IMR-90 (cell line): ENCODE measurements at places on chromosomes 6 and 20. TPM values are rescaled to one million over a fixed set of nuclear protein-coding genes. Genes with fewer than 3 reads are reported as not detected.

DNA sequence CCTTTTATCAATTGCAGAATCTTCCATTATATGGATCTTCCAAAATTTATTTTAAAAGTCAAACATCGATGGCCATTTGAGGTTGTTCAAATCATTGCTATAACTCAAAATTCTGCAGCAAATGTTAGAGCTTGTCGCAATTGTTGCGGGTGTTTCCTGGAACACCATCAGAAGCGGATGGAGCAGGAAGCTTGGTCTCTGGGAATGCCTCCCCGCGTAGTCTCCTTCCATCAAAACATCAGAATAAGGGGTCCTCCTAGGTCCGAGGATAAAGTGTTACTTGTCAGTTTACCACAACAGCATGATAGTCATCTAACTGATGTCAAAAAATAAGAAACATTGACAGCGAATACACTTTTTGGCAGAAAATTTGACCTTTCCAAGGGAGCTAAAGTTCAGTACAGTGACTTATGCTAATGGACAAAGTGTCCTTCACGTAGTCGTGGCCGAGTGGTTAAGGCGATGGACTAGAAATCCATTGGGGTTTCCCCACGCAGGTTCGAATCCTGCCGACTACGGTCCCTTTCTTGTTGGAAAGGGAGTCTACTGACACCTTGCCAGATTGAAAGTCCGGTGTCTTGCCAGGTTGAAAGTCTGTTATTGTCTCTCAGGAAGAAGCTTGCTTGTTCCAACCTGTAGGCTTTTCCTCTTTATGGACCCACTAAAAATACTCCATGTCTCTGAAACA, 59.0 kb upstream of the ZNF184 start:
- no peak for DNase-seq

DNA sequence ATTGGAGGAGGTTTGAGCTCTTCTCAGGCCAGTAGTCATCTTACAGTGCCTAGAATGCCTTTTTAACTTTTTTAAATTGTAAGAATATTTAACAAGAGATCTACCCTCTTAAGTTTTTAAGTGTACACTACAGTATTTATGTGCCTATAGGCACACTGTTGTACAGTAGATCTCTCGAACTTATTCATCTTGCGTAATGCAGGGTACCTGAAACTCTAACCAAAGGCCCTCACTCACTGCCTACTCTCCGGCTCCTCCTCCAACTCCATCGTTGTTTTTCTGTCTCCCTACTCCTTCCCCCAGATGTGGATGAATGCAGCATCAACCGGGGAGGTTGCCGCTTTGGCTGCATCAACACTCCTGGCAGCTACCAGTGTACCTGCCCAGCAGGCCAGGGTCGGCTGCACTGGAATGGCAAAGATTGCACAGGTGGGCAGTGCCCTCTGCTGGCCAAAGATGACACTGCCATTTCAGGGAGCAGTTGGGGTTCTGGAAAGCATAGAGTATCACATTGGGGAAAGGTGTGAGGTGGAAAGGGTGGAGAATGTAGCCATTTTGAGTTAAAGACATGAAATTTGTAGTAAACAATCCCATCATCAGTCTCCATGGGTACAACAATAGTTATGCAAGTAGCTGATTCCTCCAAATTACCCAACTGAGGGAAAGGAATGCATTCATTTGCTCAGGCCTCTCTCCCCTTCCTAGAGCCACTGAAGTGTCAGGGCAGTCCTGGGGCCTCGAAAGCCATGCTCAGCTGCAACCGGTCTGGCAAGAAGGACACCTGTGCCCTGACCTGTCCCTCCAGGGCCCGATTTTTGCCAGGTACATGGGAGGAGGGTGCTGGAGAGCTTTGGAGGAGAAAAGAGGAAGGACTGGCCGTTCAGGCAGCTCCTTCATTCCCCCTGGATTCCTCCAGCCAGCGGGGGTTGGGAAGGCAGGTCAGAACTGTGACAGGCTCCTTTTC, 18.4 kb upstream of the ZNF76 start:
- DNase-seq: peak; percentile 44

DNA sequence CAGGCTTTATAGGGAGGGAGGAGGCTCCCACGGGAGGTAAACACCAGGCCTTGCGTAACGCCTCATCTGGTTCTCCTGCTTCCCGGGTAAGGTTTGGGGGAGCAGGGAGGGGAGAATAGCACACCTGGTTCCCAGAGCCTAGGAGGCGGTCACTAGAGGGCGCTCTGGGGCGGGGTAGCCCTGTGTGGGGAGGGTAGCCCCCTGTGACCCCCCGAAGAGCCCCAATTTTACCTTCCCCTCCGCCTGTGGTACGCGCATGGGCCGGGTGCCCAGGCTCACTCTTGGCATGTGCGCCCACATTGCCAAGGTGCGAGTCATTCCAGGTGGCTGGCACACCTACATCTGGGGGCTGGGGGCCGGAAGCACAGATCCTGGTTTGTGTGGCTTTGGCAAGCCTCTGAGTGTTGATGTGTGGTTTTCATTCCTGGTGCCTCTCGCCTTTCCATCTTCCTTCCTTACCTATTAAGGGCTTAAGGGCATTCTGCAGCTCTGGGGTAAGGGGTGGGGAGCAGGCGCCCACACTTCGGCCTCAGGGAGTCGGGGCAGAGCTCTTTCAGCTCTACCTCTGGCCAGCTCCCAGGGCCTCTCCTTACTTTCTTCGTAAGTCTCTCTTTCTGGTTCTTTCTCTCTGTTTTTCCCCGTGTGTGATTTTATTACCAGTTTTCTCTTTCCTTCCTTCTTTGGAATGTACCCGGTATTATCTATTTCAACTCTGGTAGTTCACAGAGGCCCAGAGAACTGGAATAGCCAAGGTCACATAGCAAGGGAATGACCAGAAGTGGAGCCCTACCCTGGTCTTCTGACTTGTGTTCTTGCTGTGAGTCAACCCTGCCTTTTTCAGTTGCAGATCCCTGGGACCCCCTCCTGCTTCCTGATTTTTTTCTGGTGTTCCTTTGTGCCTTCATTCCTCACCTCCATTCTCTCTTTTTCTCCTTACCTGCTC, 492 bp upstream of the RNF39 start:
- DNase-seq: no peak

DNA sequence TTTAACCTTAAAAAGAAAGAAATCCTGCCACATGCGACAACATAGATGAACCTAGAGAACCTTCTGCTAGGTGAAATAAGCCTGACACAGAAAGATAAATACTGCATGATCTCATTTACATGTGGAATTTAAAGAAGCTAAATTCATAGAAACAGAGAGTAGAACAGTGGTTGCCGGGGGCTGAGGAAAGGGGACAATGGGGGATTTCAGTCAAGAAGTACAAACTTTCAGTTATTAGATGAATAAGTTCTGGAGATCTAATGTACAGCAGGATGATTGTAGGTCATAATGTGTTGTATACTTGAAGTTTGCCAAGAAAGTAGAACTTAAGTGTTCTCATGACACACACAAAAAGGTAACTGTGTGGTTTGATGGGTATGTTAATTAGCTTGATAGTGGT, 204.3 kb upstream of the PRSS16 start:
- no peak for DNase-seq

DNA sequence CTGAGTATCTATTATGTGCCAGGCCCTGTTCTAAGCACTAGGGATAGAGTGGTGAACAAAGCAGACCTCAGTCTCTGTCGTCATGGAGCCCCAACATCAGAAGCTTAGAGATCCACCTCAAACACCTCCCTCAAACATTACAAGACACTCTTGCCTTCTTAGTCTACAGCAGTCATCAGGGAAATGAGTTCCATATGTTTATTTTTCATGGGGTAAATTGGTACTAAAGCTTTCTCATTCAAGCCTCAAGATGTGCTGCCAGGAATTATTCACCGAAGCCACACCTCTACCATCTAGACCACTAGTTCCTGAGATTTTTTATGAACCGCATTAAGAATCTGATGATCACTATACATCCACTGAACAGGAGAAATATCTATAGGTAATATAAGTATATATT, 59.0 kb upstream of the TFB1M start:
- DNase-seq: peak; percentile 3

- DNase-seq: peak; percentile 70
Observed at GRCh38 chr6:37207903-37208456, 38.0 kb downstream of the PIM1 start.

GRCh38 chr6:158907931-158908330, 88.8 kb upstream of the EZR start:
- no peak for DNase-seq

DNA sequence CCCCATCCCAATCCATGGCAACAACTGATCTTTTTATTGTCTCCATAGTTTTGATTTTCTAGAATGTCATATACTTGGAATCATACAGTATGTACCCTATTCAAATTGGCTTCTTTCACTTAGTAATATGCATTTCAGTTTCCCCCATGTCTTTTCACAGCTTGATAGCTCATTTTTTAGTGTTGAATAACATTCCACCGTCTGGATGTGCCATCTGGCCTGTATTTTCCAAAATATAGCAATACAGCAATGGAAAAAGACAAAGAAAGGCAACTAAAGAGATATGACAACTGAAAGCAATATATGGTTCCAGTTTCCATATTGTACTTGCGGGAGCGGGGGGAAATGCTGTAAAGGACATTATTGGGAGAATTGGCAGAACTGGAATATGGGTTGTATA, 166.4 kb upstream of the NT5E start:
- DNase-seq: no peak

- DNase-seq: no peak
Observed at GRCh38 chr6:131103901-131104300, 31.4 kb upstream of the AKAP7 start.

GRCh38 chr20:11266571-11266970, 592.8 kb upstream of the JAG1 start:
- DNase-seq: peak; percentile 4

- DNase-seq: peak; percentile 65
Observed at GRCh38 chr6:36904114-36904513, 18.4 kb downstream of the C6orf89 start.

DNA sequence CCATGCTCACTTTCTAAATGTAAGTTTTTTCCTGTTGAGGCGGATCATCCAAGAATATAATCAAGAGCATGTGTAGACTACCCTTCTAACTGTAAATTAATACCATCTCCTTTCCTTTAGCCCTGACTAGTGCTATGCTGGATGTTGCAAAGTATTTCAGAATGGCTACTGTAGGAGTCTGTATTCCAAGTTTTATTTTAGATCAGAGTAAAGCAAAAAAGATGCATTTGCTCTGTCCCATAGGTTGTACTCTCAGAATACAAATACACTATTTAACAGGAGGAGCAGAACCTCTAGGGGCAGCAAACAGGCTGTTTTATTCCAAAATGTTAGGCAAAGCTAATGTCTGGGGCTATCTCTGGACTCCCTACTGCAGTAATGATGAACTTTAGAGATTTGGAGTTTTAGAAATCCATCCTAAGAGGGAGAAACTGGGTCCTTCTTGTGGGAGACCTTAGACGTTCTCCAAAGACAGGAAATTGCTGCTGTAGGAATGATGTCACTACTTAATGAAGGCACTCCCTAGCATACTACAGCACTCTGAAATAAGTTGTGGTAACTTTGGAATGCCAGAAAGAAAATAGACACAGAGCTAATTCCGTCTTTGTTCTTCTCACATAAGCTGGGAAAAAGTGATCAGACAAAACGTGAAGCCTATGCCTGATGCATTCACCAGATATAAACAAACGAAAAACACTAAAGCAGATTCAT, 392.4 kb upstream of the HS3ST5 start:
- DNase-seq: no peak

Gene LHFPL5
- not detected in 2 replicates for total RNA-seq

Gene CCN6
- total RNA-seq: not detected in 2 replicates

Gene PTK6
- not detected in 2 replicates for total RNA-seq

Gene SCRT2
- not detected in 2 replicates for total RNA-seq

Gene LPA
- total RNA-seq: not detected in 2 replicates
